ENCODE measurements at places on chromosomes 5 and 9.

- no peak for DNase-seq
Observed at GRCh38 chr9:88501086-88501485, 33.9 kb upstream of the NXNL2 start.

GRCh38 chr5:178483620-178484019, 106.6 kb downstream of the COL23A1 start:
- peak; percentile 55 for DNase-seq

DNA sequence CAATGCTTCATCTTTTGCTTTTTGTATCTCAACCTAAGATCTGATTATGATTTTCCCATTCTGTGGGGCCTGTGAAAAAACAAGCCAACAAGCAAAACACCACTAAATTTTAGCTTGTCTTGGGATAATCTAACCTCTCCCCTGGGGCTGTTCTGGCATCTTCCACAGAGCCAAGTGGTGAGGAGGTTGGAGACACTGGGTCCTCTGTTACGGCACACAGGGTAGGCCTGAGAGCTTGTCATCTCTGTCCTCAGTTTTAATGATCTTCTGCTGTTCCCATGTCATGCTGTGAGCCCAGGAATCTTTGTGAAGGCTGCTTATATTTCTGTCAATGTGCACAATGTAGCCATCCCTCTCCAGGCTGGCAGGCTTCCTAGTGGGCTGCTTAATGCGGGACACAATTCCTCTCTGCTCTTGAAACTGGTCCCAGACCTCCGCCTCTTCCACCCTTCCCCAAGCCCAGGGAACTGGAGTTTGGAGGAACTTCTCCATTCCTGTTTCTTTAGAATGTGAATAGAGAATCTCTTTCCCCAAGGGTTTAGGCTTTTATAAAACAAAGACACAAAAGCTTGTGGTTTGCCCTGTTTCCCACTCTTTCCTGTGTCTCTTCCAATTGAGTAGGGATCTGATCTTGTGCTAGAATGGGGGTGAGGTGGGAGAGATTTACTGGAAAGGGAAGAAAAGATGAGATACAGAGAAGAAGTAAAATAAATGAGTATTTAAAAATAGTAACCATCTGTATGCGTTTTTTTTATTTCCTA, 30.9 kb upstream of the SEMA6A start:
- DNase-seq = no peak

GRCh38 chr5:165723931-165724330, 2218.5 kb downstream of the MAT2B start:
- DNase-seq = no peak

GRCh38 chr9:136754626-136755301, 3.3 kb downstream of the LCN8 start:
- DNase-seq = no peak

DNA sequence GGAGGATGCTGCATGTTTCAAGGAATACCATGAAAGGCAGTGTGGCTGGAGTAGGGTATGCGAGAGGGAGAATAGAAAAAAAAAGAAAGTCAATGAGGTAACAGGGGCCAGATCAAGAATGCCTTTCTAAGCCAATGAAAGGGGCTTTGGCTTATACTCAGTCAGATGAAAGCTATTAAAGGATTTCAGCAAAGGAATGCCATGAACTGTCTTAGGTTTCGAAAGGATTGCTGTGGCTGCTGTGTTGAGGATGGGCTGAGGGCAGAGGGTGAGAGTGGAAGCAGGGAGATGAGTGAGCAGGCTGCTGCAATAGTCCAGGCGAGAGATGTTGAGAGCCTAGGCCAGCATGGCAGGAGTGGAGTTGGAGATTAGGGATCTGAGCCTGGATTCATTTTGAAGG, 135.4 kb upstream of the CKMT2 start:
- DNase-seq = no peak

DNA sequence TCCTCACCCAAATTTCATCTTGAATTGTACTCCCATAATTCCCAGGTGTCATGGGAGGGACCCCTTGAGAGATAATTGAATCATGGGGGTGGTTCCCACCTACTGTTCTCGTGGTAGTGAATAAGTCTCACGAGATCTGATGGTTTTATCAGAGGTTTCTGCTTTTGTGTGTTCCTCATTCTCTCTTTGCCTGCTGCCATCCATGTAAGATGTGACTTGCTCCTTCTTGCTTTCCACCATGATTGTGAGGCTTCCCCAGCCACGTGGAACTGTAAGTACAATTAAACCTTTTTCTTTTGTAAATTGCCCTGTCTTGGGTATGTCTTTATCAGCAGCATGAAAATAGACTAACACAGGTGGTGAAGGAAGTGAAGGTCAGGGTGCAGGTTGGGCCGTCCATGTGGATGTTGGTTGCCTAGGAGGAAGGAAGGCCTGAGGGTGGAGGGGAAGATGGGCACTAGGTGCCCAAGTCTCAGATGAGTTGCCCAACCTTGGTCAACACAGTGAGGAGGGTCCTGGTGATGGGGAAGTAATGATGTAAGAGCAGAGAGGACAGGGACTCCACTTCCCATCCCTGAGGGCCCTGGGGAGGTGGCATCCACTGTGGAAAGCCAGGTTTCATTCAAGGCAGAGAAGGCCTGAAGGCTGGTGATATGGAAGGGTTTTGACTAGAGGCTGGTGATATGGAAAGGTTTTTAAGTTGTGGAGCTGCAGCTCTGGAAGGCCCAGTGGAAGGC, 92.6 kb downstream of the HSPA4 start:
- no peak for DNase-seq

DNA sequence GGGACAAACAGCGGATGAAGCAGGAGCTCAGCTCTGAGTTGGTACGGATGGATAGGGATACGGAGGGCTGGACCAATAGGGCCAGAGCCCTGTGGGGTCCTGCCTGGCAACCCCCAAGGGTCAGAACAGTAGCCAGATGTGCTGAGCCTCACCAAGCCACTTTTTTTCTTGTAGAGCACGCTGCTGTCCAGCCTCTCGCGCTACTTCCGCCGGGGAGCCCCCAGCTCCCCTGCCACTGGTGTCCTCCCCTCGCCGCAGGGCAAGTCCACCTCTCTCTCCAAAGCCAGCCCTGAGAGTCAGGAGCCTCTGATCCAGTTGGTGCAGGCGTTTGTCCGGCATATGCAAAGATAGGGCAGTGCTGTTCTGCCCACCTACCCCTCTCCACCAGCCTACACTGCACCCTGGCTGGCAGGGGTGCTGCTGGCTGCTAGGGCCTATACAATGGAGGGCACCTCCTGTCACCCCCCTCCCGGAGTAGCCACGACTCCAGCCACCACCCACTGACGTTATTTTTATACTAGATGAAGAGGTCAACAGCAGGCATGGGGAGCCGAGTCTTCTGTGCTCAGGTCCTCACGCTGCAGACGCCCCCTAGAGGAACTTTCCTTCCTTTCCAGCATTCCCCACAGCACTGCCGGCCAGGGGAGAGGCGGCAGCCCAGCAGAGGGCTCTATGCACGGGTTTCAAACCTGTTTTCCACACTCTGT, 21.6 kb downstream of the SH3GLB2 start:
- no peak for DNase-seq

DNA sequence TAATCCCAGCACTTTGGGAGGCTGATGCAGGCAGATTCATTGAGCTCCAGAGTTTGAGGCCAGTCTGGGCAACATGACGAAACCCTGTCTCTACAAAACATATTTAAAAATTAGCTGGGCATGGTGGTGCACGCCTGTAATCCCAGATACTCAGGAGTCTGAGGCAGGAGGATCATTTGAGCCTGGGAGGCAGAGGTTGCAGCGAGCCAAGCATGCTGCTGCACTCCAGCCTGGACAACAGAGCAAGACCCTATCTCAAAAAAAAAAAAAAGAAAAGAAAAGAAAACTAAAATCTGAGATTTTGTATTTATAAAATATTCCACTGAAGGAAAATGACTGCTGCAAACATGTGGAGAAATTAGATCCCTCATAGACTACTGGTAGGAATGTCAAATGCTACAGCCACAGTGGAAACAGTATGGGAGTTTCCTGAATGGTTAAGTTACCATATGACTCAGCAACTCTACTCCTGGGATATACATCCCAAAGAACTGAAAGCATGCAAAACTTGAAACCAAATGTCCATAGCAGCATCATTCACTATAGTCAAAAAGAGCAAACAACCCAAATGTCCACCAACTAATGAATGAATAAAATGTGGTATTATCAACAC, 106.1 kb downstream of the UBAP2 start:
- no peak for DNase-seq

GRCh38 chr9:127651697-127652610, 39.9 kb downstream of the STXBP1 start:
- DNase-seq = no peak

DNA sequence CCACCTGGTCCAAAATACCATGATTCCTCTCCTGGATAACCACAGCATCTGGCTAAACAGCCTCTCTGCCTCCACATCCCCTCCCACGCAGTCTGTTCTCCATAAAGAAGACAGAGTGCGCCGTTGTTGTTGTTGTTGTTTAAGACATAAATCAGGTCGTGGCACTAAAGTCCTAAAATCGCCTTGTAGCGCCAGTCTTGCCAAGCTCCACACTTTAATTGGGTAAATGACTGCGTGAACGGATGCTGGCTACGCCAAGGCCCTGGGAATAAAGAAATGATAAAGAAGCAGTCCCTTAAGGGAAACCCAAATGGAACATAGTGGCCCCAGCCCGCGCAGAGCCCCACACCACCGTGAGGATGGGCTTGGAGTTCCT, 364 bp upstream of the SFXN1 start:
- no peak for DNase-seq

DNA sequence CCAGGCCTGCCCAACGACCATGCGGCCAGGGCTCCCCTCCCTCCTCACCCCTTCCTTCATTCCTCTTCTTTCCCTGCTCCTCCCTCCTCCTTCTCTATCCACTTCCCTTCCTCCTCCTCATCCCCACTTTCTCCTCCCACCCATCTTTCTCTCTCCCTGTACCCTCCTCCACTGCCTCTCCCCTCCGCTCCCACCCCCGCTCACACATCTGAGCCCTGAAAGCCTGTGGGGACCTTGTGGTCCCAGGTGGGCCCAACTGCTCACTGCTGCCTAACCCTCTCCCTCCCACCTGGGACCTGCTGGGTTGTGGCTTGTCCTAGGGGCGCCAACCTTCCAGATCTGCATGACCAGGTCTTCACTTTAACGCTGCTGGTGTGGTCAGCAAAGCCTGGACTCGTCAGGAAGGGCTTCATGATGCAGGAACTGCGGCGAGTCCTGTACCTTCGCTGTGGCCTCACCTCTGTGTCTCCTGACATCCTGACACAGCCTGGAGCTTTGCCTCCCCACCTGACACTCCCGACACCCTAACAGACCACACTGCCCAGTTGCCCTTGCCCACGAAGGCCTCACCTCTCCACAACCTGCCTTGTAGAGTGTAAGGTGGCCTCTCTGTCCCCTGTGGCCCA, 34.6 kb downstream of the C5orf15 start:
- DNase-seq = no peak

DNA sequence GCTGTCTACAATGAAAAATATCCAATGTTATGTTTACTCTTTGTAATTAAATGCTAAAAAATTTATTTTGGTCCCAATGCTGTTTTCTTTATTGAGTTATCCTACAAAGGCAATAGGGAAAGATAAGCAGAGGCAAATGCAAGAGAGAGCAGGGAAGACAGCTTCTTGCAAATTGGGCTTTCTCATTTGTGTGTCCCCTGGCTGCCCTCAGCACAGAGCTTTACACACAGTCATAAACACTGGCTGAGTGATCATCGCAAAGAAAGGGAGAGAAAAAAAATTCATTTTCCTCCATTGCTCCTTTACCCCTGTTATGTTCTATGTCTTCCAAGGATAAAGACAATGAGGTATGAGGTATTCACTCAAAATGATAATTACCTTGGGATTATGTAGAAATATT, 2.3 kb upstream of the TSSK1B start:
- DNase-seq = no peak

- DNase-seq = no peak
Observed at GRCh38 chr5:72531496-72532190, 24.4 kb upstream of the ZNF366 start.

GRCh38 chr9:133612816-133613215, 3.6 kb upstream of the FAM163B start:
- no peak for DNase-seq

DNA sequence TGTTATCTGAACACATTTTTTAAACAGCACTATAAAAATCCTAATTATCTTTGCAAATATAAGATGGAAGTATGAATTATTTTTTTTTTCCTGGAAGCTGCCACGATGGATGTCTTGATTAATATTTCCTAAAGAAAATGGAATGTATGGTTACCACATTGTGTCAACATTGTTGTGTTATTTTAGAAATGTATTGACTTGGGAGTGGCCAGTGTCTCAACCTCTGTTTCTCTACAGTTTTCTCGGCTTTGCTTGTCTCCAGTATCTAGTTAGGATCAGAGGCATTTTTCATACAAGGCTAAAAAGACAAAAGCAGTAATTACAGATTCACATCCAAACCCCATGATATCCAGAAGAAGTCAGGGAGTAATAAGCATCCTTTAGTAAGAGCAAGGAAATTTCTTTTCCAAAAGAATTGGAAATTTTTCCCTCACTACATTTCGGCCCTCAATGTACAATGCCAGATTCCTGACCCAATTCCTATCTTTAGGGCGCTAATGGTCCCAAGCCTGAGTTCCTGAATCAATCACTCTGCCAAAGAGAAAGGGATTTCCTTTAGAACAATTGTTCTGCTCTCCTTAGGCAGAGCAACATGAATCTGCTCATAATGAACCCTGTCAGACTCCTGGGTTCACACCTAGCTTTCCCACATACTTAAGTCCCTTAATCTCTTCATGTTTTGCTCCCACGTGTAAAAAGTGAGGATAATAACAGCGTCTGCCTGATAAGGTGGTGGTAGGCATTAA, 111.7 kb downstream of the EDIL3 start:
- no peak for DNase-seq

DNA sequence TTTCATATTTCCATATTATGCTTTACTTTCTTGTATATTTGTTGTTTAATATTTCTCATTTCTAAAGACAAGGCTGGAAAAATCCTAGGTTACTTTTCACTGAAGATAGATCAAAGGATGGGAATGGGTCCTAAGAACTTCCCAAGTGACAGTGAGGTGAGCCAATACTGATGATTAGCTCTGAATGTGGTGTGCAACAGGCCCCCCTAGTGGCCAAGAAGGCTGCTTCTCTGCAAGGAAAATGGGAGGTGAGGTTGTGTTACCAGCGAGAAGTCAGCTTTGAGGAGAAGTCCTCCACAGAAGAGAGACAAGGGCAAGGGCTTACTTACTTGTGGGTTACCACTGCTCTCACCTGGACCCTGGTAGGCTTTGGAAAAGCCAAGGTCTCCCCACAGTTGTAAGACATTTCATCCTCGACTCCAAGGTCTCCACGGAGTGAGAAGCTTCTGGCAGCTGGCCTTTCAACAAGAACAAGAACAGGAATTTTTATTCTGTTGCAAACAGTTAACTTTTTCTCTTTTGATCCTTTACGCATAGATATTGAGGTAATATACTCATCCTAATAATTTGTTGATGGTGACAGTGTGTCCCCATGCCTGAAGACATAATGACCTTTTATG, 69.9 kb downstream of the MAMDC2 start:
- no peak for DNase-seq
